Substantia nigra (tissue), 51 donors: ENCODE measurements at places on chromosomes 6 and 20.

GRCh38 chr20:703426-703825 is 27.8 kb upstream of the SCRT2 start:
- DNase-seq, result no peak

GRCh38 chr6:571892-572291 is 85.0 kb downstream of the HUS1B start:
- DNase-seq, result no peak

DNA sequence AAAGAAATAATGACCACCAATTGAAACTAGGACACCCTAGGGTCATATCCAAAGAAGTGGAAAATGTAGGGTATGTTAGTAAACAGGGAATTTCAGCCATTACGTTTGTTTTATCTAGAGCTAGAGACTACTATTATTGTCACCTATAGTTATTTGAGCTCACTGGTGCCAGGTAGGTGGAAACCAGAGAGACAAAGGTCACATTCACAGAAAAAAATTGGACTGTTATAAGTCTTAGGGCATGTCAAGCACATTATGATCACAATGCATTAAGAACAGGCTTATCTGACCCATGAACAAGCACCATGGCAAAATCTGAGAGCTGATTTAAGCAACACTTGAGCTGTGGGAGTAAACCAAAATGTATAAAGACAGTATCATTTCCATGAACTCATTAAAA is 530.1 kb upstream of the CITED2 start:
- no peak for DNase-seq

GRCh38 chr6:30743099-30744053 is 889 bp upstream of the FLOT1 start:
- no peak for DNase-seq

DNA sequence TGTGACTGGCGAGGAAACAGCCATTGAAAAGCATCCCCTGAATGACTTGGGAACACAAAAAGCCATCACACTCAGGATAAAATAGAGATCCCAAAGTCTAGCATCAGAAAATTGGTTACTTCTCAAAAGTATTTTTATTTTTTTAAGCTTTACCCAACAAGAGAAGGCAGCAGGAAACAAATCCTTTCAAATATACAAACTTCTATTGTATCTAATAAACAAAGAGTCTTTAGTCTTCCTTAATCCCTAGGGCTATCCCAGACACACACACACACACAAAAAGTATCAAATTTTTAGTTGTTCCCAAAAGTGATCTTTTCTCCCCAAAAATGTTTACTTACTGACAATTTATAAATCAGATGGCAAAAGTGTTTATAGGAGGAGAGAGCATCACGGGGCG is 33.2 kb upstream of the MARCKS start:
- DNase-seq, result no peak

GRCh38 chr6:137013031-137013430 is 31.7 kb downstream of the IL20RA start:
- DNase-seq, result no peak

DNA sequence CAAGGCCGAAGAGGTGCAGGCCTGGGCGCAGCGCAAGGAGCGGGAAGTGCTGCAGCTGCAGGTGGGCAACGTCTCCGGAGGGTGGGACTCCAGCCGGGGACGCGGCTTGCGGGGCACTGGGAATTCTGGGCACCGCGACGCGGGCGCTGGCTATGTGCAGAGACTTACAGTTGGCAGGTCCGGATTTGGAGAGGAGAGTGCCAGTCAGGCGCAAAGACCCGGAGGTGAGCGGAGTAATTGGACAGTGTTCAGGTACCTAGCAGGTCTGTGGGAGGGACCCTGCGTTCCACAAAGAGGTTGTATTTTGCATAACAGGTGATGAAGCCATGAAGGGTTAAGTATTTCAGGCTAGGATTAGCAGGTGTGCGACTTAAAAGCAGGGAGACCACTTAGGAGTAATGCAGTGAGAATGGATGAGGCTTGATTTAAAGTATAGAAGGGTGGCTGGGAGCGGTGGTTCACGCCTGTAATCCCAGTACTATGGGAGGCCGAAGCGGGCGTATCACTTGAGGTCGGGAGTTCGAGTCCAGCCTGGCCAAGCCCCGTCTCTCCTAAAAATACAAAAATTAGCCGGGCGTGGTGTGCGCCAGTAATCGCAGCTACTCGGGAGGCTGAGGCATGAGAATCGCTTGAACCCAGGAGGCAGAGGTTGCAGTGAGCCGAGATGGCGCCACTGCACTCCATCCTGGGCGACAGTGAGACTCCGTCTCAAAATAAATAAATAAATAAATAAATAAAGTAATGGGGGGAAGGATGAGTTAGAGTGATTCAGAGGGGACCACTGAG is 1.0 kb downstream of the MRPS26 start:
- DNase-seq, result no peak

- no peak for DNase-seq
Measured at GRCh38 chr20:58995461-58996225, 11.4 kb downstream of the CTSZ start.

DNA sequence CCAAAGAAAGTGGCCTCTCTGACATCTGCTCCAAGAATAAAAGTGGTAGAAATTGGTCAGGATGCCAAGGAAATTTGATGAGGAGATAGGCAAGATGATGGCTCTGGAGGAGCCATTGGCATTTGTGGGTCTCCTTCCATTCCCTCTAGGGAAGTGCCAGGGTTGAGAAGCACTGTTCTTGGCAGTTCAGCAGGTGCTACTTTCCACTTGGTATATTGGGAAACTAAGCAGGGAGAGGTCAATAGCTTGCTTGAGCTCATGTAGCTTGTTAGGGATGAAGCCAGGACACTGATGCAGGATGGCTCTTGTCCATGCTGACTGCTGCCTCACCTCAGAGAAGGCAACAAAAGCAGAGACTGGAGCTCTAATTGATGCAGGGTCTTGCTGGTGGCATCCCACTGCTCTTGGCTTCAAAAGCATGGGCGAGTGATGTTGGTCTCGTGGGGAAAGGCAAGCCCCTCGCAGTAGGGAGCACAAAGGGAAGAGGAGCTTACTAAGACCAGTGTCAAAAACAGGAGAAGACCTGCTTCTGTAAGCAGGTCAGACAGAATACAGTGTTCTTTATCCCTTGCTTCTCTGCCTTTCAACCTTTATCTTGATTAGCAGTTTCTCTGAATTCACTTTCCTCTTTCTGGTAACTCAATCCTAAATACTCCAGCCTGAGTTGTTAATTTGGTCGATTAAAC is 73.1 kb upstream of the RIPOR2 start:
- no peak for DNase-seq

DNA sequence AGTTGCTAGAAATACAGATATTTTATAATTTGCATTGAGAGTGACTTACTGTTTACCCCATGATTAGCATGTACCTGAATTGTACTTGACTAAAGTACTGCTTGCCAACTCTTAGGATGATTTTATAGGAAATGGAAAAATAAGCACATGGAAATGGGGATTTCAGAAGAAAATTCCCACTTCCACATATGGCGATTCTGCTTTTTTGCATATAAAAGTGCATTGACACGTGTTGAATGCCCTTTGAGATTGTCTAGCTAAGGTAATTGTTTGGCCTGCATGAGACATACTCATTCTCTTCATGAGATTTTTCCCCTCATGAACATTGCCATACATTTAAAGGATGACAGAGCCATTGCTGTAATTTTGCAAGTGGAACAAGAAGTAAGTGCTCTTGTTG is 10.1 kb downstream of the TAB2 start:
- no peak for DNase-seq

DNA sequence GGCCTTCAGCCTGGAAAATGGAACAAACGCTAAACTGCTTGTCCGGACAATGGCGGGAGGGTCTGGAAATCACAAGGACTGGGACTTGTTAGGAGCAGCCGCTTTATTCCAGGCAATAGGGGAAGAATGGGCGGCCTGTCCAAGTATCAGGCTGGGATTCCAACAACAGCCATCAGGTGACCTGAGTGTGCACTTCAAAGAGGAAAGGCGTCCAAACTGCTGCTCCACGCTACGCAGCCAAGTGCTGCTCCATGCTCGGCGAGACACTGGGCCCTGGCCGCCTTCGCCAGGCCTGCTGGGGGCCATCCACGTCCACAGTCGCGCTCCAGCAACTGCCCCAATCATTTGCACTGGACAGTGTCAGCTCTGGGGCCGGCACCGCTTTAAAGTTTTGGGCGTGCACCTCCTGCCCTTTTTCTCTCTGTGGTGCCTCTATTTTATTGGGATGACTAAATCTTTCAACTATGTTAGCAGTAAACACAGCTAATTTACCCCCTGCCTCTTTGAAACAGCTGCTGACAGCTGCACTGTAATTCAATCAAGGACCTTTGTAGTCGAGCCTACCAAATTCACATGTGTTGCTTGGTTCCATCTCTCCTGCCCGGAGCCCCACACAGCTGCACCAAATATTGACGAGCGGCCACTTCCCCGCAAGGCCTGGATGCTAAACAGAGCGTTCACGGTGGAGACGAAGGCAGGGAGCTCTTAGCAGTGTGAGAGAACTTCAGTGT is 98.3 kb downstream of the BMP7 start:
- no peak for DNase-seq

- DNase-seq, result no peak
Measured at GRCh38 chr6:168507297-168507696, 66.3 kb downstream of the SMOC2 start.

DNA sequence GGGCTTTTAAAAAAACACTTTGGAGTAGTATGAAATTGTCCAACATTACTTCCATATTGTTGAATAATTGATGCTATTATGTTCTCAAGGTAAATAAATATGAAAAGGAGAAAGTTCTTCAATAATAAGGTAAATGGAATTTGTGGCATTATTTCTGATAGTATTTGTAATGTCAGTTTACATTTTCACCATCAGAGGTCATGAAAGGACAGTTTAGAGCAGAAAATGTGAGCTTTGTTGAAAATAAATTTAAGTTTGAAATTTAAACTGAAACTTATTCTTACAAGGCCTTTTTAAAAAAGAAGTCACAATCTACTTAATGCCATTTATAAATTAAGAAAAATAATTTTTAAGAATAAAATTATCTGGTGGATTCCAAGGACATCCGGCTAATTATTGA is 15.8 kb upstream of the CEP162 start:
- no peak for DNase-seq
